NCI-H524 (cell line): ENCODE measurements at places on chromosomes 1 and 21.

GRCh38 chr1:112507921-112508277 lies 866 bp upstream of the WNT2B start:
- DNase-seq: no peak

GRCh38 chr1:69527273-69527672 lies 40.4 kb upstream of the LRRC7 start:
- DNase-seq: no peak

DNA sequence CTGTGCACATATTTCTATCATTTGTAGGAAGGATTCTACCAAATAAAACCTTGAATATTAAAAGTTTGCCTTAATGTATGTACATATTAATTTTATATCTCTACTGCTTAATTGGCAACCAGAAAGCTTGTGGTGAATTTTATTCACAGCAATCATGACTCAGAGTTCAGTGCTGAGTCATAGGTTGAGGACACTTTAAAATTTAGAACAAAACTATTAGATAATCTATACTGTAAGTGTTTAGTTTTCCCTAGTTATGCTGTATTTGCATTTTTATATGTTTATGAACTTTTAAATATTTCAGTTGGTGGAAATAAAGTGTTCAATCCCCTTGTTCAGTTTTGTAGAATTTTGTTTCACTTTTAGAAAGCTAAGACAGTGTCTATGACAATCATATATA lies 841.5 kb downstream of the KCNT2 start:
- DNase-seq: no peak

DNA sequence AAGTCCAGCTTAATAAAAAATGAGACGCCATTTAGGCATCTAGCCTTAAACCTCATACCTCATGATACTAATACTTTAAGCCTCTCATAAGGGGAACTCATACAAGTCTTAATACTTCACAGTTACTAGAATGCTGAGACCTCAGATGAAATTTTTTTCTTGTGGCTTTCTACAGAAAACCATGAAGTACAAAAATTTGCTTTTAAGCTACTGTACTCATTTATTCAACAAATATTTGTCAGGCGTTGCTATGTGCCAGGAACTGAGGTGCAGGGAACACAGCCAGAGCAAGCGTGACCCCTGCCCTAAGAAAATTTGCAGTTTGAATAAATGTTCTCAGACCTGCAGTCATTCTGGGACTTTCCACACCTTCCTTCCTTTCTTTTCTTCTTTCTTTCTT lies 150.6 kb downstream of the MRPL39 start:
- no peak for DNase-seq

DNA sequence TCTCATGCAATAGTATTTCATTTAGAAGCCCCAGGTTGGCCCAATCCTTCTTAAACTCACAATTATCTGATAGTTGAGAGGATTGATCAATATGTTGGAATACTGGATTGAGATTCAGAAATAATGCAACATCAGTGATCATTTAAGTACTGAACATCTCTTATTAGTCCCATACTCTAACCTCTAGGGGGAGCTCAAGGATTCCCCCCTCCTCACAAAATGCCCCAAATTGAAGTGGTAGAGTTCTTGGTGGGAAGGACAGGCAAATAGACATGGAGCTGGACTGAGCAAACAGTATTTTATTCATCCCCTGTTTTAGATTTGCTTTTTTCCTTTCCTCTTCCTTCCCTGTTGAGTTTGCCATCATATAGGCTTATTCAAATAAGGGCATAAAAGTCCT lies 62.8 kb downstream of the NGF start:
- peak; percentile 26 for DNase-seq

DNA sequence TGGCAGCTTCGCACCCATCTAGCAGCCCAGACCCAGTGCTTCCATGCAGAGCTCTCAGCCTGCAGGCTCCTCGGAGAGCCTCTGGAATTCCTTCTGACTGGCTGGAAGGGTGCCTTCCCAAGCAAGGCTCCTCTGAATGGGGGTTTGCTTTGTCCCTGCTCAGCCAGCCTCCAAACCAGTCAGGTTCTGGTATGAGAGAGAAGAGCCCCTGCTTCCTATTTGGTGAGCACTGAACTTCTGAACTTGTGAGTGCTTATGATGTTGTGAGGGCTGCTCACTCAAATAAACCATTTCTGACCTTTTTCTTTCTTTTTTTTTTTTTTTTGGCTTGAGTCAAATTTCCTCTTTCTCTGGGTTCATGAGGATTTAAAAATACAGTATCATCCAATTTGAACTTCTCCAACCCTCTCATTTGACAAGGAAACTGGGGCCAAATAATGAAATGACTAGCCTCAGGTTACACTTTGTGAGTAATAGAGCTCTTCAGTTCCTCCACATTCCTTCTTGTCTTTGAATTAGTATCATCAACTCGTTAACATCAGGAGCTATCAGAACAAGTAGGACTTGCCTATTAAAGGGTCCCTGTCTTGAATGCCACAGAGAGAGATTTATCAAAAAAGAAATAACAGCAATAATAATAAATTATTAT lies 39.6 kb downstream of the GFI1 start:
- DNase-seq: no peak

GRCh38 chr1:9275161-9275560 lies 17.5 kb upstream of the SPSB1 start:
- no peak for DNase-seq

DNA sequence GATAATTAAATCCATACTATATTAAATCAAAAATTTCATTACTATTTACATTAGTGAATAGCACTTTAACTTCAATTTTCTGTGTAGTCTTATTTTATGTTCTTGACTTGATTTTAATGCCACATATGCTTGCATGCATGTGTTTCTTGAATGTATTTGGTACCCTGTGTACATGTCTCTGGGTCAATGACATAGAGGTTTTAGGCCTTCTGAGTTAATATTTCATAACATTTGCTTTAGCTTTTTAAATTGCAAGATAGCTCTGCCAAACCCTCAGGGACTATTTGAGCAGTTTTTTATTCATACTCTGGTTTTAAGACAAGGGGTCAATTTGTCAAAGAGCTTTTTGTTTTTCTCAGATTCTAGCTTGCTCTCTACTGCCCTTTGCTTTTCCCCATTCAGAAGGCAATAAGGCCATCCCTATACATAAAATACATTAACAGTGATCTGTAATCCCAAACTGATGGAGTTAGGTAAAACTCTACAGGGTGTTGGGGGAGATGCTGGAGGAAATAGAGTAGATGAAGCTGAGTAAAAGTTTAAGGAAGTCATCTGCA lies 5.0 kb downstream of the MLLT11 start:
- no peak for DNase-seq

GRCh38 chr1:169548282-169548681 lies 38.0 kb downstream of the F5 start:
- no peak for DNase-seq

DNA sequence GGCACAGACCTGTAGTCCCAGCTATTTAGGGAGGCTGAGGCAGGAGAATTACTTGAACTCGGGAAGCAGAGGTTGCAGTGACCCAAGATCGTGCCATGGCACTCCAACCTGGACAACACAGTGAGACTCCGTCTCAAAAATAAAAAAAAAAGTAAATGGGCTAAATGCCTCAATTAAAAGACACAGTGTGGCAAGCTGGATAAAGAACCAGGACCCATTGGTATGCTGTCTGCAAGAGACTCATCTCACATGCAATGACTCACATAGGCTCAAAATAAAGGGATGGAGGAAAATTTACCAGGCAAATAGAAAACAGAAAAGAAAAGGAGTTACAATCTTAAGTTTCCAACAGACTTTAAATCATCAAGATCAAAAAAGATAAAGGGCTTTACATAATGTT lies 40.3 kb downstream of the ACBD6 start:
- no peak for DNase-seq

DNA sequence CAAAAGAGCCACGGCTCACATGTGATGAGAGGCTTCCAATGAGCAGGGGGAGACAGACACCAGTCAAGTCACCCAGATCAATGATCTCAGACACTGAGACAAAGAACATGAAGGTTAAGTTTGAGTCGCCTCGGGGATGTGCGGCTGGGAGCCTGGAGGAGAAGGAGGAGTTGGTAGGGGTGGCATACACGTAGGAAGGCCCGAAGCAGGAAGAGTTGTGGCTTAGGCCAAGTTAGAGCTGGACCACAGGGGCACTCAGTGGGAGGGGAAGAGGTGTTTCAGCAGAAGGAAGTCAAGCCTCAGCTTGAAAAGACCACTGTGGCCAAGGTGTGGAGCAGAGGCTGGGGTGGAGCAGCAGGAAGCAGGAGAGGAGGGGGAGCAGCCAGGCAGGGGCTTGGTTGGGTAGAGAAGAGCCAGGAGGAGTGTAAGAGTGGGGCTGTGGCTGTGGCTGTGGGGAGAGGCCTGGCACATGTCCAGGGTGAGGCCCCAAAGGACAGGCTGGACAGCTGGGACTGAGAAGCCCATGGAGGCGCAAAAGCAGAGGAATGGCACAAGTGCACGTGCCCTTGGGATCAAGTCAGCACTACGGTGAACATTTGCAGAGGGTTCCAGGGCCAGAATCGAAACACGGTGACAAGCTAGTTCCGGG lies 27.6 kb downstream of the CTNNBIP1 start:
- DNase-seq: no peak

DNA sequence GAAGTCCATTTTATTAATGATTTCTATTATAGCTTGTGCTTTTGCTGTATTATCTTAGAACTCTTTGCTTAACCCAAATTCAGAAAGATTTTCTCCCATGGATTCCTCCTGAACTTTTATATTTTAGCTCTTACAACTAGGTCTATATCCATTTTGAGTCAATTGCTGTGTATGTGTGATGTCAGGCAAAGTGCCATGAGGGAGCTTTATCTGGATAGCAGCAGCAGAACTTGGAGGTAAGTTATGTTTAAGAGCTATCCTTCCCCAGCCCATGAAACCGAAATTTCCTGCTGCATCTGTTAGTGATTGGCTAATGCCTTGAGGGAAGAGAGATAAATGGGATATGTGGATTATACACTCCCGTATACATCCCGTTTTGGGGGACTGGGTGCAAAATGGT lies 29.9 kb downstream of the ADAM30 start:
- no peak for DNase-seq

DNA sequence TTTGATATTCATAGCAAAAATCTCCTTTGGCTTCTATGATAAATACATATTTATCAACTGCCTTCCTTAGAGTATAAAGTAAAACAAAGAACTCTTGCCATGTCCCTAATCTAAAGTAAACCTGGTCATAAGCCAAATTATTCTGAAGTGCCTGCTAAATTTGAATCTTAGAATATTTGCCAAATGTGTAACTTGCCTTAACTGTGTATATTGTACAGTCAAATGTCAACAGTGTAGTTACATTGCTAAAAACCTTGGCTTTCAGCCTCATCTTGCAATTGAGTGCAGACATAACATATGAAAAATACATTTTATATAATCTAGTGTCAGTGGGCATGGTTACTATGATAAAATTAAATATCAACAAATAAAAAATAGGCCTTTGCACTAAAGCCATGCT lies 583.4 kb upstream of the ADAMTS5 start:
- DNase-seq: no peak

DNA sequence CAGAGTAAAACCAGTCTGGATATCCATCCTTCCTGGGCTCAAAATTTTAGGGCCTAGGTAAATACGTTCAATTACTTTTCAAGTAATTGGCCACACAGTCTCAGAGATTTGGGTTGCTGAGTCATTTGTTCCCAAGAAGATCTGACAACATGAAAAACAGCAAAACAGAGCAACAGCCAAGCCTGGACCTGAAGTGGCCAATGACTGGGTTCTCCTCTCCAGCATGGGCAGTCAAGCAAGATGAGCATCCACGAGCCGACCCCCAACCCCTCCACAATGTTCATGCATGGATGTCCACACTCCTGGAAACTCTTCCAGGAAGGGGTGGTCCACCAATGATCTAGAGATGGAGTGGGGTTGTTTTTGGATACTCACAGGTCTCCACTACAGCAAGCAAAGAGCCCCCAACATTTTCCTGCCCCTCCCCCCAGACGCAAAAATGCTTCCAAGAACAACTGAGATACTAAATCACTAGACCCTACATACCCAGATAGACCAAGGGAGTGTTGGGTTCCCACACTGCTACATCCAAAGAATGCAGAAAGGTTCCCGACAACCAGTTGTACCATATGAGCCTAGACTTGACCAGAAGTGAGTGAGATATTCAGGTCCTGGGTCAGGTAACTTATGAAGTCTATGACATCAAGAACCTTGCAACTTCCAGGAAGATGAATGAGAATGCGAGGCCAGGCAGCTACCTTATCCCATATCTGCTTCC lies 73.0 kb downstream of the CD46 start:
- no peak for DNase-seq

- DNase-seq: no peak
These were observed 994.9 kb downstream of the ADGRL2 start for GRCh38 chr1:82795508-82796149.

GRCh38 chr1:236868625-236869467 lies 73.8 kb downstream of the MTR start:
- DNase-seq: no peak

DNA sequence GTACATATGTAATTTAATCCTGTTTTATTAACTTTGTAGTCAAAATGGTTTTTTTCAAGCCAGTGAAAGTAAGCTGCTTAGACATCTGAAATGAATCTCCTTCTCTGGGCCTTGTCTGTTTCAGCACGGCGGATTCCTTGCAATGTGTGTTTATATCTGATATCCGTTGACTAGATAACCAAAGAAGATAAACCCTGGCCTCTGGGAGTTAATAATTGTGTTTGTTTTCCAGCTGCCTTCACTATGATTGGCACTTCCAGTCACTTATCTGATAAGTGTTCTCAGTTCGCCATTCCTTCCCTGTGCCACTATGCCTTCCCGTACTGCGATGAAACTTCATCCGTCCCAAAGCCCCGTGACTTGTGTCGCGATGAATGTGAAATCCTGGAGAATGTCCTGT lies 63.5 kb upstream of the UBE2U start:
- DNase-seq: no peak

DNA sequence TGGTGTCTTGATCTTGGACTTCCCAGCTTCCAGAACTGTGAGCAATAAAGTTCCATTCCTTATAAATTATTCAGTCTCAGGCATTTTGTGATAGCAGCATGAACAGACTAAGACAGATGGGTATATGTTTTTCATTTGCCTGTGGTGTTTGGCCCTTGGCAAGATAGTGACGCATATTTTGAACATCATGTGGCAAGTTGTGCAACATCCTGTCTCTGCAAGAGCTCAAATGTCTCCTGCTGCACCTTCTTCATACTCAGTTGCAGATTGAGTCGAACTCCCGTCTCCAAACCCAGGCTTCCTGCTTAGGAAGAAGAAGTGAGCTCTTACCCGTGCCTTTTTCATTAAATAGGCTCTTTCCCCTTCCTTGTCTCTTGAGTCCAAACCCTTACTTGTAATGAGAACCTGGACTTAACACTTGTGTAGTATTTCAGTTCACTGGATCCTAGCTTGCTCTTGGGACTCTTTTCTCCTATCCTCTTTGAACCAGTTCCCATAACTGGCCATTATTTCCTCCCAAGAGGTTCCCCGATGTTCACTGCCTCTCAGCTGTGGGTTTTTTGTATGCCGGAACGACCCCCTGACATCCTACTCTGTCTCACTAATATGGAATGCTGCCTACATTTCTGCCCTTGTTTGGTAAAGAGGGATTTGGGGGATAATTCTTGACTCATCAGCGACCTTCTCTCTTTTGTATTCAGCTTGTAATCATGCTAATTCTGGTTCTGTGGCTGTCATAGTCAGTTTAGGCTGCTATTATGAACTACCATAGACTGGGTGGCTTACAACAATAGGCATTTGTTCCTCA lies 125.0 kb upstream of the KCNK2 start:
- DNase-seq: no peak
